ENCODE measurements at places on chromosomes 6 and 20.

DNA sequence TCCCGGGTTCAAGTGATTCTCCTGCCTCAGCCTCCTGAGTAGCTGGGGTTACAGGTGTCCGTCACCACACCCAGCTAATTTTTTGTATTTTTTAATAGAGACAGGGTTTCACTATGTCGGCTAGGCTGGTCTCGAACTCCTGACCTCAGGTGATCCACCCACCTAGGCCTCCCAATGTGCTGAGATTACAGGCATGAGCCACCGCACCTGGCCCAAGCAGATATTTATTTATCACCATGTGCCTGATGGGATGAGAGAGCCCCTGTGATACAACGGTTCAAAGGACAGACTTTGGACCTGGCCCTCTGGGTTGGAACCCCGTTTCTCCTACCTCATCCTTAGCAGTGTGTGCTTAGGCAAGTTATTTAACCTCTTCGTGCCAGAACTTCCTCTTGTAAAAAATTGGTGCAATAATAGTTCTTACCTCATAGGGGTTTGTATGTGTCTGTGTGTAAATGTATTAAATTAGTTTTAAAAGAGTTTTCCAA lies 19.2 kb upstream of the STK38 start:
- no peak for DNase-seq

- DNase-seq = no peak
These were observed 76.8 kb downstream of the NCOA7 start for GRCh38 chr6:125867483-125867942.

GRCh38 chr20:47206962-47207641 lies 149.4 kb downstream of the ZMYND8 start:
- no peak for DNase-seq

DNA sequence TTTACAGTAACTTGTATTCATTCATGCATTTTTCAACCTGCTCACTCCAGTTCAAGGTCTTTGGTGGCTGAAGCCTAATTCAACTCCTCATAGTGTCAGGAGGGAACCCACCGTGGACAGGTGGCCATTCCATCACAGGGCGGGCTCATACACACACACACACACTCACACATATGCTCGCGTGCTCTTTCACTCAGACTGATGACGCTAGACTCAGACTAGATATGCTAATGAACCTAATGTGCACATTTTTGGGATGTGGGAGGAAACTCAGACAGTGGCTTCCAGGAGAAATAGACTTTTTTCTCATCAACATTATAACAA lies 56.7 kb downstream of the TRIM27 start:
- DNase-seq = no peak

- peak; percentile 25 for DNase-seq
These were observed 4.1 kb upstream of the BNIP5 start for GRCh38 chr6:36340618-36341454.

DNA sequence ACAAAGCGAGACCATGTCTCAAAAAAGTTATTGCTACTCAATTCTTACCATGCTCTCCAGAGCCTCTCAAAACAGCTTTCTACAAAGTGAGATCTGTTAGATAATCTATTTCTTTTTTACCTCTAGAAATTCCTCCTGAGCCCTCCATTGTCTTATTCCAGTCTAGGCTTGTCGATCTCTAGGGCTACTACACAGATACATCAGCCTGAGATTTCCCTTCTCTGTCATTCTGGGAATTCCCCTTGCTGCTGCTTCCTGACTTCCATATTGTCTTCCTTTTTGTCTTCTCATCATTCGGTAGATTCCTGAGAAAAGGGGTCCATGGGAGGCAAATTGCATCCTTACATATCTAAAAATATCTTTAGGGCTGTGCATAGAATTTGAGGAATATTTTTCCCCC lies 75.6 kb upstream of the GNRH2 start:
- no peak for DNase-seq

GRCh38 chr20:63432577-63433325 lies 39.7 kb downstream of the KCNQ2 start:
- no peak for DNase-seq

DNA sequence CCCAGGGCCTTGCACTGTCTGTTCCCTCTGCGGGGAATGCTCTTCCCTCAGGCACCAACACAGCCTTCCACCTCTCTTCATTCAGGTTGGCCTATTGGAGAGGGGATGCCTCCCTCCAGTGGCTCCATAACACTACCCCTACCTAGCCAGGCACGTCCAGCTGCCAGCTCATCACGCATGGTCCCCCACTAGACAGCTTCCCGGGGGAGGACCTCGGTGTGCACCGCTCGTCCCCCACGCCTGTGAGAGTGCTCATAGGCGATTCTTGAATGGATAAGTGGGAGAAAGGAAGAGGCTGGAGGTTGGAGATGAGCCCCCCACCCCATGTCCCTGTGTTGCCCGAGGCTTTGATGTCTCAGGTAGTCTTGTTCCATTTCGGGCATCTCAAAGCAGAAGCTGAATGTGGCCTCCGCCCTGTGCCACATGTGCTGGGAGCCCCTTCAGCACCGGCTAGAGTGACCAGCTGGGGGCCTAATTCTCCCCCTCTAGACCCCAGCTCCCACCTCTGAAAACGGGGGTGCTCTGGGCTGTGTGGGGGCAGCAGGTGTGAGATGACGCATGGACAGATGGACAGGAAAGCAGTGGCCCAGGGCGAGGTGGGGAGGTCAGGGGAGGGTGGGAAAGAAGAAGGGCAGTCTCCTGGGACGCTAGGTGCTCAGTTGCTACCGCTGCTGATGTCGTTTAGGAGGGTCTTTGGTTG lies 333.0 kb downstream of the TAF4 start:
- no peak for DNase-seq

DNA sequence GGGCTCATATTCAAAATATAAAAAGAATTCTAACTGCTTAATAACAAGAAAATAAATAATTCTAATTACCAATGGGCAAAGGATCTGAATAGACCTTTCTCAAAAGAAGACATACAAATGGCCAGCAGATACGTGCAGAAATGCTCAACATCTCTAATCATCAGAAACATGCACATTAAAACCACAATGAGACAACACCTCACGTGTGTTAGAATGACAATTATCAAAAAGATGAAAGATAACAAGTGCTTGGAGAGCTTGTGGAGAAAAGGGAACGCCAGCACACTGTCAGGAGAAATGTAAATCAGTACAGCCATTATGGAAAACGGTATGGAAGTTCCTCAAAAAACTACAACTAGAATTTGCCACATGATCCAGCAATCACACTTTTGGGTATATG lies 53.6 kb downstream of the MBOAT1 start:
- no peak for DNase-seq

- no peak for DNase-seq
These were observed 10.9 kb downstream of the TFB1M start for GRCh38 chr6:155303361-155303870.

- no peak for DNase-seq
These were observed 107.1 kb downstream of the BANF2 start for GRCh38 chr20:17806739-17807441.

DNA sequence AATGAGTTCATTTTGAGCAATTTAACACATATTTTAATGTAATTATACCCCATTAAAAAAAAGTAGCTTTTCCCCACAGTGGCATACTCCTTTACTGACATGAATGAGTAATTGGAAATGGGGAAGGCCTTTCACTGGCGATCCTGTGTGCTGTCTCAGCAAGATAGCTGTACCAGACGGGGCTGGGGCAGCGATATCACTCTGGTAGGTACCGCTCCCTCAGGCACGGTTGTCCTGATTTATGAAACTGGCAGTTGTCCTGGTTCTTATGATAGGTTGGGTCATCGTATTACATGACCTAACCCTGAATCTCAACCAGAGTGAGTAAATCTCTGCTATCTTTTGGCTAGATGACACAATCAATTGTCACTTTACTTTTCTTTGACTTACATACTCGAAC lies 355.0 kb upstream of the MAP3K7 start:
- no peak for DNase-seq

GRCh38 chr6:111258615-111259088 lies 171.3 kb downstream of the SLC16A10 start:
- DNase-seq = no peak

- DNase-seq = peak; percentile 36
These were observed 46.3 kb downstream of the GOPC start for GRCh38 chr6:117555882-117556498.

GRCh38 chr6:44263354-44264100 lies 1.8 kb downstream of the NFKBIE start:
- no peak for DNase-seq

DNA sequence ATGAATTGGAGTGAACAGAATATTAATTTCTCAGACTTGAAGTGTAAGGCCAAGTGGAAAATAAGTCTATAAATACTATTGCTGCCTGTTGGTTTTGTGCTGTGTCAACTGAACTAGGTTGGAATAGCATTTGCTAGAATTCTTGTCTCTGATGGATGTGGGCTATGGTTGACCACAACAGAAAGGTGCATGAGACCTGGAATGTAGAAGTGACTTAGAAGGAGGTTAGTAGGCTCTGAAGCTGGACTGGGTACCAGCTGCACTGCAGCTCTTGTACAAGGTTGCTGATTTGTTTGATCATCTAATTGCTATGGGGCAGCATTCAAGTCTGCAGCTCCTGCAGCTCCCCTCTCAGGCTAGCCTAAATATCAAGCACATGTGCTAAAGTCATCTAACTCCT lies 479.0 kb upstream of the NRSN1 start:
- peak; percentile 10 for DNase-seq

GRCh38 chr6:157978021-157978783 lies 3.5 kb upstream of the SYNJ2 start:
- no peak for DNase-seq

GRCh38 chr6:95601133-95601532 lies 23.8 kb downstream of the MANEA start:
- no peak for DNase-seq

- no peak for DNase-seq
These were observed 181.0 kb downstream of the GJA1 start for GRCh38 chr6:121616406-121616805.

GRCh38 chr6:33850296-33850695 lies 46.5 kb upstream of the MLN start:
- DNase-seq = no peak

GRCh38 chr6:69719602-69720193 lies 77.1 kb downstream of the LMBRD1 start:
- DNase-seq = no peak

DNA sequence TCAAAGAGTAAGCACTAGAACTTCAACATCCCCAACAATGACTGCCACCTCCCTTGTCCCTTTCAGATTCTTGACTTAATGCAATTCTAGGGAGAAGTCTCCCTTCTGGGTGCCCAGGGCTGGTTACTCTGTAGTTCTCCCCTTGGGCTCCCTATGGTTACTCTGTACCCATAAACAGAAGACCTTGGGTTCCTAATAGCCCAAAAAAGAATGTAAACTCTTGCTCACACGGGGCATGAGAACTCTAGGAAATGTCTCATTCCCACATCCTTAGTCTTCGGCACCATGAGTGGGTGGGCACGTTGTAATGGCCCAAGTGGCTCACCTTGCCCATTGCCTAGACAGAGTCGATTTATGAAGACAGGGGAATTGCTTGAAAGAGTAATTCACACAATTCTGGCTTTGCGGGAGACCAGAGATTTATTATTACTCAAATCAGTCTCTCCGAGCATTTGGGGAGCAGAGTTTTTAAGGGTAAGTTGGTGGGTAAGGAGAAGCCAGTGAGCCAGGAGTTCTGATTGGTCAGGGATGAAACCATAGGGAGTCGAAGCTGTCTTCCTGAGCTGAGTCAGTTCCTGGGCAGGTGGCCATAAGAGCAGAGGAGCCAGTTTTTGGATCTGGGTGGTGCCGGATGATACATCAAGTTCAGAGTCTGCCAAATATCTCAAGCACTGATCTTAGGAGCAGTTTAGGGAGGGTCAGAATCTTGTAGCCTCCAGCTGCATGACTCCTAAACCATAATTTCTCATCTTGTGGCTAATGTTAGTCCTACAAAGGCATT lies 61.2 kb upstream of the SIRPG start:
- no peak for DNase-seq

GRCh38 chr20:41136680-41137613 lies at the start of gene PLCG1:
TSS of gene PLCG1 (plus strand) at chr20:41137543. CDS start at chr20:41137642, 99 bp downstream.
- peak; percentile 78 for DNase-seq

DNA sequence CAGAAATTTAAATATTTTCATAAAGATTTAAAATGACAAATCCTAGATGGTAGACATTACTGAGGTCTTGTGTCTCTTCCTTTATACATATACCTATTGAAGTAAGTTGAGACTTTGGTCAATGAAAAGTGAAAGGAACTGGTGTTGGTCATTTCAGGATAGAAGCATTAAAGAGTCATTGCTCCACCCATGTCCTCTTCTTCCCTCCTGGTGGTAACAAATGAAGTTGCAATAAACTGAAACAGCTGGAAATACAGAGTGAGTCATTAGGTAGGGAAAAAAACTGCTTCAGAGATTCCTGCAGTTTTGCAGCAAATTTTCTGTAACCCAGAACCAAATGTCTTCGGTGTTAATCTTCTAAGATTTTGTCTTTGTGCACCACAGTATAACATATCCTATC lies 448.0 kb downstream of the EYS start:
- no peak for DNase-seq

- DNase-seq = no peak
These were observed 7.5 kb upstream of the RREB1 start for GRCh38 chr6:7100072-7100752.

- no peak for DNase-seq
These were observed 164.2 kb downstream of the ADAT2 start for GRCh38 chr6:143286251-143286795.

DNA sequence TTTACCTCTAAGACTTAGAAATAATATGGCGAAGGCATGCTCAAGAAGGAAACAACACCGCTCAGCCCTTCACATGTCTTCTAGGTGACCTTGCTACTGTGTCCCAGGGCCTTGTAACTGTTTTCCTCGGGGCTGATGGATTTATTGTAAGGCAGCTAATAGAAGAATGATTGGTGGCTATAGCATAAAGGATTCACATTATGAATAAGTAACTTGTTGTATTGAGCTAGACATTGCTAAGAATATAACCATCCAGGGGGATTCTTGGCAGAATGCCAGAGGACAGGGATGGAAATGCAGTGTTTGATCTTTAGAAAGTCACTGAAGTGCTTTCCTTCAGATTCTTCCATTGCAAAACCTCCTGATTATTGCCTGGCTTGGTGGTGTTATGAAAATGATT lies 54.9 kb downstream of the PLEKHG1 start:
- DNase-seq = no peak

DNA sequence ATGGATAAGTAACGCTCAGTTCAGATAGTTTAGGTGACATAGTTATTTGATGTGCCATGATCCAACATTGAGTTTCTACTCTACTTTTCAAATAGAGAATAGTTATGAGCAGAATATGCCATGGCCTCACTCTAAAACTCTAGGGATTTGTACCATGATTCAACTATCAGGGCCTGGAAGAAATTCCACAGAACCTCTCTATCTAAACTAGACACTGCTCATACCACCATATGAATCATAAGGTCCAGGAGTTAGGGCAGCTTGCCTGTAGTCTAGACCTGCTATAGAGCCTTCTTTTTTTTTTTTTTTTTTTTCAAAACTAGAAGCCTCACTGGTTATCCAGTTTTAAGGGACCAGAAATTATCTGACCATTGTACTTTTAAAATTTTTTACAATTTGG lies 571.8 kb upstream of the IMPG1 start:
- DNase-seq = no peak

GRCh38 chr20:37137547-37137946 lies 41.6 kb upstream of the RPN2 start:
- DNase-seq = no peak

GRCh38 chr20:38271608-38272120 lies 11.1 kb upstream of the KIAA1755 start:
- DNase-seq = no peak

GRCh38 chr20:57388953-57389694 lies 2.1 kb upstream of the RBM38 start:
- DNase-seq = peak; percentile 75

GRCh38 chr6:122363769-122364483 lies 35.5 kb upstream of the HSF2 start:
- no peak for DNase-seq
